Stimulated activated CD4-positive, alpha-beta T cell treated with anti-CD3 and anti-CD28 coated beads, Interleukin-2, amount 100 ng/mL, for 24 hours (primary cell): ENCODE measurements at places on chromosomes 5 and 9.
A peak's percentile ranks its signal among the peaks of the same experiment; 100 is the strongest.

- no peak for DNase-seq
Observed at GRCh38 chr9:94899464-94900221, 173.1 kb downstream of the AOPEP start.

DNA sequence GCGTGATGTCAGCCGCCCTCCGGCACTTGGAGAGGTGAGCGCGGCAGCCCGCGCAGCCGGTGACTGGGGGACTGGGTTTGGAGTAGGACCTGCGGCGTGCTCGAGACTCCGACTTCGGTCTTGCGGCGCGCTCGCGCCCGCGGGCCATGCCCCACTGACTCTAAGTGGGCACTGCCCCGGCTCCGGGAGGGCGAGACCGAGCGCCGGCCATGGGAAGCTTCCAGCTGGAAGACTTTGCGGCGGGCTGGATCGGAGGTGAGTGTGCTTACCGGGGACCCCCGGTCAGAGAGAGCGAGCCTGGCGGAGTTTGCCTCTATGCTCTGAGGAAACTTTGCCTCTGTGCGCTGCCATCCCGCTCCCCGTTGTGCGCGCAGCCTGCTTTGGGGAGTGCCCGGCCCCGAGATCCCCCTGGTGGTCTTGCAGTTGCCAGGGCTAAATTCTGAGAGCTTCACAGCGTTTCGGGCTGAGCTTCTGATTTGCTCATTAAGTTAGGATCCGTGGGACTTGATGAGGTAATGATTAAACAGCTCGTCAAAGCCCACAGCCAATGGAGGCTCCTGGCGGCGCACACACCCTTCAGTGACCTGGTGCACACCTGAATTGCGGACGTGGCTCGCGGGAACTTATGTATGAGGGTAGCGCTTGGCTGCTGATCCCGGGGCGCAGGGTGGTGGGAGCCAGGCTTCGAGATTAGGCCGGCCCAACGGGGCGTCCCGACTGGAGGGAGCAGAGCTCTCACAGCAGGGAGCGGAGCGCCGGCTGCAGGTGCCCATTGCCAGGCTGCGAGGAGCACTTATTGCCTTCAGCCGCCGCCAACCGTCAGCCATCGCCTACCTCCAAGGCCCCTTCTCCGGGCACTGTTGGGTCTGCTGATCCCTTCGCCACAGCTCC lies at the start of gene SLC25A48:
TSS of gene SLC25A48 (plus strand) at position 25 of the 891 bp plus-strand sequence. CDS start at position 210, 185 bp downstream.
- DNase-seq: peak; percentile 61

- DNase-seq: no peak
Observed at GRCh38 chr9:14158916-14159315, 155.0 kb downstream of the NFIB start.

DNA sequence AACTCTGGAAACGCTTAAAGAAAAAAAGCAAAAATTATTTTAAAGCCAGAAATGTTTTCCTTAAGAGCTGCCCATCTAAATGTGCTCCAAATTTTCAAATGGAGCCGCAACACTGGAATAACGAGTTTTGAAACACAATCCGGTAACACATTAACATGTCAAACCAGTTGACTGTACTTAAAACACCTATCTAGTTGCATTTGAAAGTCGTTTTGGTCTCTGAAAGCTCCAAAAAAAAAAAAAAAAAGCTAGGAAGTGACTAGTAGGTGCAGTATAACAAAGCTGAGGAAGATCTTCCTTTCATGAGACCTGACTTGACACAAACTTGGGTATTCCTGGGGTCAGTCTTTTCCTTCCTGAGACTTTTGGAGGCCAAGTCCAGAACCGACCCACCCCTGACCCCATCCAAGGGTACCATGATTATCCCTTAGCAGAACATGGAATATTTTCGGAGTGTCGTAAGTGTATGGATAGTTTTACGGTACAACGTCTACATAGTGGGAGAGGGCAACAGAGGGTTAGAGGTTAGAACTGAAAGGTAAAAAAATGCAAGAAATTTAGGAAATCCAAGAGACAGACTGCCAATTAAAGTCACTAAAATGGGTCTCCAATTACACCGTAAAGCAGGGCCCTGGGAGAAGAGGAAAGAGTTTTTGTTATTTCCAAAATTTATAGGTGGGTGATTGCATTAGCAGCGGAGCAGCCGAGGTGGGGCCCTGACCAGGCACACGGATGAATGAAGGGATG lies 812 bp downstream of the CETN3 start:
- DNase-seq: no peak

DNA sequence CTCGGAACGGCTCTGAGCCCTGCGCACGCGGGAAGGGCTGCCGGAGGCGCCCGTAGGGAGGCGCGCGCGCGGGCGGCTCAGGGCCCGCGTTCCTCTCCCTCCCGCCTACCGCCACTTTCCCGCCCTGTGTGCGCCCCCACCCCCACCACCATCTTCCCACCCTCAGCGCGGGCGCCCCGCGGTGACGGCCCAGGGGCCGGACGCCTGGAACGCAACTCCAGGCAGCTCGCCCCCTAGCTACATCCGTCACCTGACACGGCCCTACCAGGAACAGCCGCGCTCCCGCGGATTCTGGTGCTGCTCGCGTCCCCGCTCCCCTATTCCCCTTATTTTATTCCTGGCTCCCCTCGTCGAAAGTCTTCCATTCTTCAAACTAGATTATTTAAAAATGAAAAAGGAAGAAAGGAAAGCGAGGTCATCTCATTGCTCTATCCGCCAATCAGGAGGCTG lies at the start of gene CDKN2B-AS1:
TSS of gene CDKN2B-AS1 (plus strand) at position 236 of the 450 bp plus-strand sequence.
- peak; percentile 49 for DNase-seq

DNA sequence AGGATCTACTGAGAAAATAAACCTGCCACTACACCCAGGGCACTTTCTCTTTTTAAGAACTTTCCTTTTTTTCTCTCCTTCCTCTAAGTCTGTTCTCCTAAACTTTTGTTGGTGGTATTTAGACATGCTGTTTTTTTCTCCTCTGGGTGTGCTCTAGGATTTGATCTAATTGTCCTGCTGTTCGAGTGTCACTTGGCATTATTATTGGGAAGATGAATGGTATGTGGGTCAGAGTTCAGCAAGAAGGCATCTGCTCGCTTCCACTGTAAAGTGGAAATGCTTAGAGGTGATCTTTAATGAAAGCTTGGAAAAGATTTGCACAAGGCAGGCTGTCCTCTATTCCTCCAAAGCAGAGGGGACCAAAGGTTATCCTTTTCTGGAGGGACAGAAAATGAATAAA lies 1.3 kb upstream of the PLPPR1 start:
- DNase-seq: no peak

DNA sequence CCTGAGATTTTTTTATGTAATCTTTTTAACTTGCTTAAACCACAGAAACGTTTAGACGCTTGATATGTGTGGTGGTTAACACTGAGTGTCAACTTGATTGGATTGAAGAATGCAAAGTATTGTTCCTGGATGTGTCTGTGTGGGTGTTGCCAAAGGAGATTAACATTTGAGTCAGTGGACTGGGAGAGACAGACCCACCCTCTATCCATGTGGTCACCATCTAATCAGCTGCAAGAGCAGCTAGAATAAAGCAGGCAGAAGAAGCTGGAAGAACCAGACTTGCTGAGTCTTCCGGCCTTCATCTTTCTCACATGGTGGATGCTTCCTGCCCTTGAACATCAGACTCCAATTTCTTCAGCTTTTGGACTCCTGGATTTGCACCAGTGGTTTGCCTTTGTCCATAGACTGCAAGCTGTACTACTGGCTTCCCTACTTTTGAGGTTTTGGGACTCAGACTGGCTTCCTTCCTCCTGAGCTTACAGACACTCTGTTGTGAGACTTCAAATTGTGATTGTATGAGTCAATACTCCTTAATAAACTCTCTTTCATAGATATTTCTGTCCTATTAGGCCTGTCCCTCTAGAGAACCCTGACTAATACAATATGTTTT lies 816.0 kb upstream of the CDH9 start:
- no peak for DNase-seq

GRCh38 chr5:170907758-170908157 lies 45.9 kb downstream of the RANBP17 start:
- DNase-seq: no peak

GRCh38 chr9:117405950-117406705 lies 8.7 kb downstream of the ASTN2 start:
- DNase-seq: no peak

- no peak for DNase-seq
Observed at GRCh38 chr9:129344641-129345495, 166.8 kb upstream of the IER5L start.

DNA sequence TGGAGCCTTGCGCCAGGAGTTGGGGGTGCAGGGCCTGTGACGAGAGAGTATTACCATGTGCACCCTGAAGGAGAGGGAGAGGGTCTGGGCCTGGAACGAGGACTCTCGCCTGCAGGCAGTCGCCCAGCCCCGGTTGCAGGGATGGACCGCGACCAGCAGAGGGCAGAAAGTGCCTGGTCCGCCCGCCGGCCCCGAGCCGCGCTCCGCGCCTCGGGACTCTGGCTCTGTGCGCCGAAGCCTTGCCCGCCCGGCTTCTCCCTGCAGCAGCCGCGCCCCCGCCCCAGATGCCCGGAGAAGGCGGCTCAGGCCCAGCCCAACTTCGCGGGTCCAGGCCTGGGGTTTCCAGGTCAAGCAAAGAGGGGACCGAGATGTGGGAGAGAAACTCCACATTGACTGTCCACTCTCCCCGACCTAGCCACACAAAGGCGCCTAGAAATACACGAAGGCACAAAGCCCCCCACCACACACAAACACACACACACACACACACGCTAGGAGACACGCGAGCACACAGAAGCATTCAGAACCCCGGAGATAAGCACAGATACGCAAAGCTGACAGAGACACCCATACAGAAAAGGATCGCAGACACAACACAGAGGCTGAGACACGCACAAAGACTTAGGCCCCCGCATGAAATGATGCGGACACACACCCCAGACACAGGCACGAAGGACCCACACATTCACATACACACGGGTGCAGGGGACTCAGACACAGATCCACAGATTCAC lies 2.0 kb upstream of the LMX1B start:
- DNase-seq: peak; percentile 85

GRCh38 chr9:100377015-100377414 lies 24.3 kb upstream of the TEX10 start:
- no peak for DNase-seq

DNA sequence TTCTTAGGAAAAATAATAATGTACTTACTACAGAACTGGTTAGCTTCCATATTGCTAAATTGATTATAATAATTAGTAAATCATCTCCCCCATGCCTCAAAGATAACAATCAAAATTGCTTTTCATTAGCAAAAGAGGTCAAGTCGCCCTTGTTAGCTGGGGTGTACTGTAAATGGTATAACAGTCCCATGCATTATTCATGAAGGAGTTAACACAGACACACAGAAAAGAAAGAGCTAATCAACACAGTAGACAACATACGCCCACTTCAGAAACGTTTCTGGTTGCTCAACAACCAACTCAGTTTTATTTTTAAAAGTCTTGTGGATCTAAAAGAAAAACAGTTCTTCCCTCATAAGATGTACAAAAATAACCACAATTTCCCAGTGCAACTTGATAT lies 100.2 kb downstream of the MPDZ start:
- no peak for DNase-seq

DNA sequence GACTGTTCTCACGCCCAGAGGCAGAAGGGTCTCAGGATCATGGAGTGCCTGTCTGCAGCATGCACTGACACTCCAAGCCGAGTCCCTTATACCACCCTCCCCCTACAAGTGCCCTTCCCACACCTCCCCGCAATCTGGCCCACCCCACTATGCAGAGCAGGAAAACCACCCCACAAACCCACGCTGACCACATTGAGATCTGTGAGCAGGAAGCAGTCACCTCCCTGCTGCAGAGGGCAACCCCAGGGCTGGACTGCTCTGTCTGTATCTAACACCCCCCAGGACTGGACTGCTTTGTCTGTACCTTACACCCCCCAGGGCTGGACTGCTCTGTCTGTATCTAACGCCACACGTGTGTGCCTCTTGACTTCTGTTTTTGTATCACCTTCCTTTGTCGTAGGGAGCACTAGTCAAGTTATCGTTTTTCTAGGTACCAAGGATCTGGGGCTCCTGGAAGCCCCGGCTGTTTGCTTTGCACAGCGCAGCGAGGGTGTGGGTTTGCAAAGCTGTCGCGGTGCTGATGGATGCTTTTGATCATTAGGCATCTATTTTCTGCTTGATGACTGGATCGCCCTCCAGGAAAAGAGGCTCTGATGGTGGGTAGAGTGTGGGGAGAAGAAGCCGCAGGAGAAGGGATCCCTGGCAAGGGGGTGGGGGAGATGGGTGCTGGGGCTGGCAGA lies 21.5 kb downstream of the OLFM1 start:
- no peak for DNase-seq

DNA sequence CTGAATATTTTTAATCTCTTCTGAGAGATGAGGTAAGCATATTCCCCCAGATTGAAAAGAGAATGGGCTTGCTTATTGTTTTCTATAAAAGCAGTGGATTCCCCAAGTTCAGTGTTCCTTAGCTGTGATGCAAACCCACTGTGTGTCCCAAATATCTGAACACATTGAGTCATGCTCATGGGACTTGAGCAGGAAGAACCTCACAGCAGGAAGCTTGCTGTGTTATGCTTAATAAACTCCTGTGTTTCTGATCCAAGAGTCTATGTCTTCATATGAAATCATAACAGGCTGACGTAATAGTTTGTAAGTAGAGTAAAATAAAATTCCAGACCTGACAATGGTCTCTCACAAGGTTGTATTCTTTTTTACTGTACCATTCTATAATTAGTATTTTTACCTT lies 24.8 kb upstream of the LOX start:
- DNase-seq: no peak

DNA sequence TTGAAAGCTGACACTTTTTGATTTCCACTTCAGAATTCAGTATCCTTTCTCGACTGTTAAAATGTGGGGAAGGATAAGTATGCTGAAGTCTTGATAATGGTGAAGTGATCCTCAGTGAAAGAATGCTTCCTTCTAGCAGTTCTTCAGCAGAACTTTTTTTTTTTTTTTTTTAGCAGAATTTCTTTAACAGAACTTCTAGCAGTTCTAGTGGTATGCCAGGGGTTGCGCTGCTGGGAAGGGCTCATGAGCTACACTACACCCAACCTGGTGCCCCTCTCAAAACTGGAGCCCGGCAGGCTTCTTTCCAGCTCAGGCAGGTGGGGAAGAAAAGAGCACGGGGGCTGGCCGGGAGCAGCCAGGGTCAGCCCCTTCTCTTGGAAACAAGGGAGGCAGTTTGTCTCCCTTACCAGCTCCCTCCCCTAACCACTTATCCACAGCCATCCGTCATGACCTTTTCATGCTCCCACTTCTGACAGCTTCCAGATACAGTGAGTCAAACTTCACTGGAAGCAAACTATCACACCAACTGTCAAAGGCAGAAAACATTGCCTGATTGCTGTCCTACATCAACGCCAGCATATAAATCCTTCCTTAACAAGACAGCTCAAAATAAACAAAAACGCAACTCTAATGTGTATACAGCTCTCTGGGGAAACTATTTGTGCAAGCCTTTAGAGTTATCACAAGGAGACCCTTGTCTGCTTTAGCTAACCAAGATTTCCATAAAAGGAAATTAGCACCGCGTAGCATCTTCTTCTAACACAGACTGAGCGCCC lies 211.5 kb downstream of the GAPVD1 start:
- DNase-seq: no peak

DNA sequence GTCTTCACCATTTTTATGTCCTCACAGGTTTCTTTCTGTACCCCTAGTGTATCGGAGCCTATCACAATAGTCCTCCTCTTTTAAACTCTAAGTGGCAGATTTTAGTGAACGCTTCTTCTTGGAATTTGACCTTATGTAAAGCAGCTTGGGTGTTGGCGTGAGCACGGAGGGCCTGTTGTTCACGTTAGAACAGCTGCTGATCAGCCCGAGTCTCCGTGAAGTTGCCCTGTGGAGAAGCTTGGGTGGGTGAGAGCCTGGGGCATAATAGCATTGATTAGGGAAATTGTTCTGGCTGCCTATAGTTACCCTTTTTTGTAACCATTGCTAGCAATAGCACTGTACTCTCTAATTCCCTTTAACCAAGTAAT lies 167.0 kb upstream of the OTULINL start:
- DNase-seq: no peak
